ENCODE measurements at places on chromosomes 3 and 15.

DNA sequence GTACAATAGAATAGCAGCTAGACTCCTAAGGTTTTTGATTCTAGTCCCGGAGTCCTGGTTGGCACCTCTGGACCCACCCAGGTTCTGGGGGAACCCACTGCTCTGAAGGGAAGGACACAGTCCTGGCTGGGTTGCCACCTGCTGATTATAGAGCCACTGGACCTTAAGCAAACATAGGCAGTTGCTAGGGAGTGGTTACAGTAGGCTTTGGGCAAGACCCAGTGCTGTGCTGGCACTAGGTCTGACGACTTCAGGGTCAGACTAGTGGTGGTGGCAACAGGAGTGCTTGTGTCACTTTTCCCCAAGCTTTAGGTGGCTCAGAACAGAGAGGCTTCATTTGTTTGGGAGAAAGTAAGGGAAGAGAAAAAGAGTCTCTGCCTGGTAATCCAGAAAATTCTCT, 109.8 kb upstream of the C3orf80 start:
- no peak for DNase-seq

- no peak for DNase-seq
Measured at GRCh38 chr15:78957416-78958093, 12.7 kb upstream of the CTSH start.

DNA sequence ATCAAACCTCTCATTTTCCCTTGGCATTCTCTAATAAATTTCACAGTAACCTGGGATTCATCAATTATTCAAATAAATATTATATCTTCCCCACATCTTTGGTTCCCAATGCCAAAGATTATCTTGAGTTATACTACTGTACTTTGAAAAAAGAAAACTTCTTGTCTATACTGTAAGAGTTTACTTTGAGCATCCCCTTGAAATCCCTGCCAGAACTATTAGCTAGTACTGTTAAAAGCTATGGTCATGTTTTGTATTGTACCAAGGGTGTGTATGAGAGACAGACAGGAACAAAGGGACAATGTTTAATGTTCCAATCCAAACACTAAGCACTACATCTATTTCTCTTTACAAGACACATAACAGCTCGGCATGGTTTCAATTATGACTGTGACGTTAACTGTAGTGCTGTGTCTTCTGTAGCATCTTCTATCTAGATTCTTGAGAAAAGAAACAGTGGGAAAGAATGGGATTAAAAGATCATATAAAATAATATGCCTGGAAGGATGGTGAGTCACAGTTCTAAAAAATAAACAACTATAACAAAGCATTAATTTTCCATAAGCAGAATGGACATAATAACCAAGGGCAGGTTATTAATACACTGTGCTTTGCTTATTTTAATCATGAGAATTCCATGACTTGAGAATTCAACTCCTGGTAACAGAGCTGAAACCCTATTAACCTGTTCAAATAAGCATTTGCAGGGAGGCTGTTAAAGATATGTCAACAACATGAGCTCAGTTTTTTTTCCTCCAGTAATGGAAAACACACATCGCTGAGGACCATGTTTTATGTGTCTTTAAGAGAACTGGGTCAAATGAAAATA, 71.1 kb downstream of the ALDH1A2 start:
- DNase-seq = no peak

- DNase-seq = peak; percentile 12
Measured at GRCh38 chr3:73143821-73144237, 82.4 kb downstream of the EBLN2 start.
